Stomach (tissue), 19 donors: ENCODE measurements at places on chromosomes 2 and 18. TPM values are rescaled to one million over a fixed set of nuclear protein-coding genes. Genes with fewer than 3 reads are reported as not detected.
A peak's percentile ranks its signal among the peaks of the same experiment; 100 is the strongest.

DNA sequence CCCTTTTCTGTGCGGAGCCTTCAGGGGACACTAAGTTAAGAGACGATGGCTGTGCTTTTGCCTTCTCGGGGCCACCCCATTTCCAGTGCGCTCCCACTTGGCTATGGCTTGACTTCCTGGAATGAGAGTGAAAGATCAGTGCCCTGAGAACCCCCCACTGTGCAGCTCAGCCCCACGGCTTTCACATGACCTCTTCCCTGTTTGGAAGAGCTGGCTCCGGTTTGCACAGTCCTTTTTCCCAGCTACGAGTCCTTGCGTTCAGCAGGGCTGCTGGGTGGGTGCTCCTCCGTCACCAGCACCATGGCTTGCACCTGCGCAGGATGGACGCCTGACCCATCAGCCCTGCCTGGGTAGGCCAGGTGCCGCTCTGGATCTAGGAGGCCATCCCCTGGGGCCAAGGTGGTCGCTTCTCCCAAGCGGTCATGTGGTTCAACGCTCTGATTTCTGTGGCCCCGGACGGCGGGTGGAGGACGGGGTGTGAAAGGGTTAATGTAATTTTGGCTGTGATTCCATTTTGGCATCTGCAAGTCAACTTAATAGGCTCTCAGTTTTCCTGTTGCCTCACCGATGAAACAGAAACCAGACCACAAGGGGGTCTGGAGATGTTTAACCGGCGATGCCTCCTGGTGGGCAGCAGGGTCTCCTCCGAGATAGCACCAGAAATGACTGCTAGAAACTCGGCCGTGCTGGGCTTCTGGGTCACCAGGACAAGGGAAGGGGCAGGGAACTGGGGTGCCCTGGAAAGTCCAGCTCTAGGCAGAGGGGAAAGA lies 113.1 kb upstream of the HAAO start:
- H3K36me3 ChIP-seq, result no peaks in the 10 kb centered on the region
- peak overlapping the region; percentile 74 for H3K27ac ChIP-seq
- H3K4me1 ChIP-seq, result peaks cover 55% of the 10 kb centered on the region
- peak; percentile 83 for DNase-seq
- no peaks in the 10 kb centered on the region for H3K27me3 ChIP-seq

- H3K27ac ChIP-seq, result no peak overlapping the region
- DNase-seq, result no peak
- no peaks in the 10 kb centered on the region for H3K4me1 ChIP-seq
- no peaks in the 10 kb centered on the region for H3K27me3 ChIP-seq
- H3K4me3 ChIP-seq, result no peak overlapping the region
- no peaks in the 10 kb centered on the region for H3K36me3 ChIP-seq
Measured at GRCh38 chr2:52563151-52563550, 1204.5 kb upstream of the CHAC2 start.

DNA sequence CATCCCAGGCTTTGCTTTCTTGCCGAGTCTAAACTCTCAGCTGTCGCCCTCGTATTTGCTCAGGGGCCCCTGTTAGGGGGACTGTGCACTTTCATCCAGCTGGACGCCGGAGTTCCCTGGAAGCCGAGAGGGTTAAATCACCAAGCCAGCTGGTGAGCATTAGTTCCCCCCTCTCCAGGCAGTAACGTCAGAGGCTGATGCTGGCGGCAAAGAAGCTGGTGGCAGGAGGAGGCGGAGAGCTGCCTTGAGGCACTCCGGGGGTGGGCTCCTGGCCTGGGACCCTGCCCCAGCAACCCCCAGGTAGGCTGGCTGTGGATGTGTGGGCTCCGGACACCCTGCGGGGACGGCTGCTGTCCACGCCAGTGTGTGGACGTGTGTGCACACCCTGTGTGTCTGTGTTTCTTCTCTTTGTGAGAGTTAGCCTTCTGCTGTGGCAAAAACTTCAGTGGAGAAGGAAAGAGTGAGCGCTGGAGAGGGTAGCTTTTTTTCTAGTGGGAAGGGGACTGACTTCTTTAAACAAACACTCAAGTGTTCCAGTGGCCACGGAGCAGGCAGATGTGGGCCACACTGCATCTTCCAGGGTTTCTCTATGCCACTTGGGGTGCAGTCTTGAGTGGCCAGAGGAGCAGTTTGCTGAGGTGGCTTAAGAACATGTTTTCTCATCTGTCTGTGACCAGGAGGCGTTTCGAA lies 84.7 kb downstream of the GLI2 start:
- no peaks in the 10 kb centered on the region for H3K36me3 ChIP-seq
- H3K4me3 ChIP-seq, result no peak overlapping the region
- H3K27ac ChIP-seq, result peak overlapping the region; percentile 29
- no peaks in the 10 kb centered on the region for H3K4me1 ChIP-seq
- no peaks in the 10 kb centered on the region for H3K27me3 ChIP-seq

- H3K27me3 ChIP-seq, result peaks cover 49% of the 10 kb centered on the region
- no peak for DNase-seq
- no peaks in the 10 kb centered on the region for H3K36me3 ChIP-seq
Measured at GRCh38 chr2:239535413-239536144, 134.8 kb upstream of the HDAC4 start.

- no peaks in the 10 kb centered on the region for H3K4me1 ChIP-seq
- DNase-seq, result no peak
- no peak overlapping the region for H3K4me3 ChIP-seq
Measured at GRCh38 chr2:624096-624495, 53.1 kb downstream of the TMEM18 start.

DNA sequence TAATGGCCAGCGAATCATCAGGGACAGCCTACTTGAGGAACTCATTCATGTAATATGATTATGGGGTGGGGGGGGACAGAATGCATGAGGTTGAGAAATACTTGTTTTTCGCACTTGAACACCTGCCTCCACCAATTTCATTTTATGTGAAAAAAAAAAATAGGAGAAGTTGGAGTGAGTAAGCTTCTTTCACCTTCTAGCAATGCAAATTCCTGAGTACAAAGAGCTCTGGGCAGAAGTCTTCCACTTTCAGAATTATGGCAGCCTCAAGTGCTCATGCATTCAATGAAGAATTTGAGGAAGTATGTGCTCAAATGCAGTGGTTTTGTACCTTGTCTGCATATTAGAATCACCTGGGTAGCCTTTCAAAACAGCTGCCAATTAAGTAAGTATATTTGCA lies 40.1 kb upstream of the GPD2 start:
- H3K27me3 ChIP-seq, result no peaks in the 10 kb centered on the region
- no peaks in the 10 kb centered on the region for H3K36me3 ChIP-seq

GRCh38 chr2:184599054-184599871 lies 934 bp downstream of the ZNF804A start:
- peak overlapping the region; percentile 79 for H3K4me3 ChIP-seq
- H3K36me3 ChIP-seq, result no peaks in the 10 kb centered on the region
- DNase-seq, result no peak
- H3K27ac ChIP-seq, result peak overlapping the region; percentile 47

- H3K4me1 ChIP-seq, result no peaks in the 10 kb centered on the region
- H3K36me3 ChIP-seq, result no peaks in the 10 kb centered on the region
- H3K27ac ChIP-seq, result no peak overlapping the region
Measured at GRCh38 chr2:218927422-218927821, 32.0 kb upstream of the CDK5R2 start.

ALLC gene
- not detected for total RNA-seq

DNA sequence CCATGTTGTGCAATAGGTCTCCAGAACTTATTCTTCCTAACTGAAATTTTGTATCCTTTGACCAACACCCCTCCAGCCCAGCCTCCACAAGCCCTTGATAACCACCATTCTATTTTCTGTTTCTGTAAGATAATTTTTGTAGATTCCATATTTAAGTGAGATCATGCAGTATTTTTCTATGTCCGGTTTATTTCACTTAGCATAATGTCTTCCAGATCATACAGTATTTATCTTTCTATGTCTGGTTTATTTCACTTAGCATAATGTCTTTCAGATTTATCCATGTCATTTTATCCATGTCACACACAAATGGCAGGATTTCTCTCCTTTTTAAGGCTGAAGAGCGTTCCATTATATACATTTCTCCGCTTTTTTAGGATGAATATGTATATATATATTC lies 24.4 kb upstream of the ONECUT2 start:
- no peak for DNase-seq
- H3K36me3 ChIP-seq, result no peaks in the 10 kb centered on the region
- no peak overlapping the region for H3K4me3 ChIP-seq
- H3K27me3 ChIP-seq, result no peaks in the 10 kb centered on the region
- H3K4me1 ChIP-seq, result no peaks in the 10 kb centered on the region
- H3K27ac ChIP-seq, result no peak overlapping the region

NDC80 gene
- total RNA-seq, result 25.7 TPM

GRCh38 chr18:77218642-77219041 lies 31.0 kb upstream of the GALR1 start:
- no peak overlapping the region for H3K27ac ChIP-seq
- no peaks in the 10 kb centered on the region for H3K27me3 ChIP-seq
- no peaks in the 10 kb centered on the region for H3K36me3 ChIP-seq
- no peak for DNase-seq

PLA2R1 gene
- total RNA-seq, result 6.4 TPM

- H3K27me3 ChIP-seq, result no peaks in the 10 kb centered on the region
- H3K4me1 ChIP-seq, result no peaks in the 10 kb centered on the region
- H3K27ac ChIP-seq, result no peak overlapping the region
- no peak overlapping the region for H3K4me3 ChIP-seq
- DNase-seq, result no peak
Measured at GRCh38 chr2:28004086-28004485, 113.6 kb downstream of the BABAM2 start.
